ENCODE measurements at places on chromosomes 12 and 14.

DNA sequence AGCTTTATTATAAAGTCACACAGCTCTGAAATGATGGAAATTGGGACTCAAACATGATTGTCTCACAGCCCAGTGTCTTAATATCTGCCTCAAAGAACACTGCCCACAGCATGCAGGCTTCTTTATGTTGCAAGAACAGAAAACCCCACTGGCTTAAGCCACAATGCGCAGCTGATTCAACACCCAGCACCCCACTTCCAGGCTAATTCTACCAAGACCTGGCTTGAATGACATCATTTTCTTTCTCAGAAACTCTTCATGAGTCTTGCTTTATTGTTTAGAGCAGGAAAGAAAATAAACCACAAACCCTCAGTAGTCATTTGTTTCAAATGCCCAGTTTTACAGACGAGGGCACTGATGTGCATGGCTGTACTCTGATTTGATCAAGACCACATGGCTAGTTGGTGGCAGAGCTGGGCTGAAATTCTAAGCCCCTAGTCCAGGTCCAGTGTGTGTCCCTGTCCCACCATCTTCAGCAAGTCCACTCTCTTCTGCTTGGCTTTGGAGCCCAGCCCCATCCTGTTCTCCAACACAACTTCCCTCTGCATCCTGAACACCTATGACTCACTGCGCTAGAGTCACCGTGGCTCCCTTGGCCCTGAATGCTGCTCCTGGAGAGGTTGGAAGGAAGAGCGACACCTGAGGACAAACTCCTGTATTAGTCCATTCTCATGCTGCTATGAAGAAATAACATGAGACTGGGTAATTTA is 50.3 kb upstream of the SRSF5 start:
- DNase-seq: peak; percentile 76

- no peak for DNase-seq
Observed at GRCh38 chr14:100291305-100292075, 14.8 kb downstream of the SLC25A29 start.

- DNase-seq: no peak
Observed at GRCh38 chr12:61563665-61564450, 696.3 kb upstream of the USP15 start.

- DNase-seq: no peak
Observed at GRCh38 chr12:108055141-108055540, 73.9 kb upstream of the WSCD2 start.

DNA sequence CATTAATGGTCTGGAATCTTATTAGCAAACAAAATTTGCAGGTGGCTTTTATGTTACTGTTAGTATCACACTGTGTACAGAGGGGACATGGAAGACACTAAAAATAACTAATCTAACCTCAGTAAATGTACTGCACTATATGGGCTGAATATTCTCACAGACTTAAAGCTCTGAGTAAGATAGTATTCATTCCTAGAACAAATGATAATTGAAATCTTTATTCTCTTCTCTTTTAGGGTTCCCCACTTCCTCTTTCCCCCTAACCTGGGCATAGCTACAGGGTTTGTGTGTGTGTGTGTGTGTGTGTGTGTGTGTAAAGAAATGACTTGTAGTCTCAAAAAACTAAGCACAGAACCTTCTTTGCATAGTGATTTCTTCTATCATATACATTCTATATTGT is 21.4 kb upstream of the HECTD1 start:
- no peak for DNase-seq

- no peak for DNase-seq
Observed at GRCh38 chr12:48857278-48857994, 5.5 kb upstream of the DDX23 start.

DNA sequence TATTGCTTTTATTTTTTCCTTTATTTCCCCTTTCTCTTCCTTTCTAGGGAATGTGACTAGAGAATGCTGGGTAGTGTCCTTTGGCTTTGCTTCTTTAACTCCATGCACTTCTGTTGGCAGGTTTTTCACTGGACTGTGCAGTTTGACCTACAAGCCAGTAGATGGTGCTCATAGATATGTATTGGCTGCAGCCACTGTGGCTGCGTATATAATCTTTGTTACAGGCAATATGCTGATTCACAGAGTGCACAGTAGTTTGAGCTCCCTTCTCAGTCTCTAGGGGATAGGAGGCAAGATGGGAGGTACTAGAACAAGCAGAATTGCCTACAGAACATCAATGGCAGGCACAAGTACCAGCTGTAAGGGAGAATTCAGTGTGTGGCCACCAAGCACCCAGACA is 503.5 kb downstream of the LRFN5 start:
- peak; percentile 62 for DNase-seq

- DNase-seq: no peak
Observed at GRCh38 chr12:33223956-33224355, 215.7 kb downstream of the SYT10 start.

DNA sequence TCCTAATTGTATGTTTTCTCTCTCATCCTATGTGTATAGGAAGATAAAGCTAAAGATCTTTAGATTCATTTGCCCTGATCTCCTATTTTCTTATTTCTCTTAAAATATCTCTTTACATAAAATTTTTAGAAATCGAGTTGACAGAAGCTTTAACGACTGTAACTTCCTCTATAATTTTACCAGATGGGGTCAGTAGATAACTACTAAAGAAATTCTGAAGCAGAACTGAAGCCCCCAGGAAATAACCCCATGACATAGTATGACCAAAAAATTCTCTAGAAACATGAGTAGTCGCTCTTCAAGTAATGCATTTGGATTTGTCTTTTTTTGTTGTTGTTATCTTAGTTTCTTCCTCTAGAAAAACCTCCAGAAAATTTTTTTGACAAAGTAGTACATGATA is 288.0 kb downstream of the ERC1 start:
- no peak for DNase-seq

GRCh38 chr14:78075555-78076277 is 94.5 kb upstream of the NRXN3 start:
- DNase-seq: no peak

Measured in foreskin fibroblast (primary cell).